AG08395 (cell line): ENCODE measurements at places on chromosomes 6 and 20.

GRCh38 chr6:38510205-38510604 lies 129.5 kb downstream of the BTBD9 start:
- no peak for DNase-seq

DNA sequence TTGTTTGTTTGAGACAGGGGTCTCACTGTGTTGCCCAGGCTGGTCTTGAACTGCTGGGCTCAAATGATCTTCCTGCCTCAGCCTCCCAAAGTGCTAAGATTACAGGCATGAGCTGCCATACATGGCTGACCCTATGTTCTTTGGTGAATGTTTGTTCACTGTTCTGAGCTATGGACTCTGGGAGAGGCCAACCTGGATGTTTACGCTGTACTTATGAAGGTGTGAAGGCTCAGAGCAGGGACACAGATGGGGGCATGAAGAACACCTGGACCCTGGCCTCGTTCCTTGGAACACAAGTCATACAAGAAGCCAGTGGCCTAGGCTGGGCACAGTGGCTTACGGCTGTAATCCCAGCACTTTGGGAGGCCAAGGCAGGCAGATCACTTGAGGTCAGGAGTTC lies 21.1 kb upstream of the CD24 start:
- DNase-seq, result no peak

DNA sequence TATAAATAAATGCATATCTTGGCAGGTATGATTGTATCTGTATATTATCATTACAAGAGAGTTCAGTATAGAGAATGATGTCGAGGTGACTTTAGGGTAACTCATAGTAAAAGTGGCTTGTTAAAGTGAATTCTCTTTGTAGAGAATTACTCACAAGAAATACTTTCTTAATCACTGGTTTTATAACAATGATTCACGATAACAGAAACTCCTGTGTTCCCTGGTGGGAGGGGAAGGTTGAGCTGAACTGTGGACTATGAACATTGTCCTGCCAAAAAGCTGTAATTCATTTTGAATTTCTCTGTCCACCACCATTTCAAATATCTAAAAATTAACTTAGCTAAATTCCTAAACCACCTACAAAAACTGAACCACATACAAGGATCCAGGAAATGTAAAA lies 7.7 kb downstream of the TPMT start:
- DNase-seq, result peak; percentile 56

DNA sequence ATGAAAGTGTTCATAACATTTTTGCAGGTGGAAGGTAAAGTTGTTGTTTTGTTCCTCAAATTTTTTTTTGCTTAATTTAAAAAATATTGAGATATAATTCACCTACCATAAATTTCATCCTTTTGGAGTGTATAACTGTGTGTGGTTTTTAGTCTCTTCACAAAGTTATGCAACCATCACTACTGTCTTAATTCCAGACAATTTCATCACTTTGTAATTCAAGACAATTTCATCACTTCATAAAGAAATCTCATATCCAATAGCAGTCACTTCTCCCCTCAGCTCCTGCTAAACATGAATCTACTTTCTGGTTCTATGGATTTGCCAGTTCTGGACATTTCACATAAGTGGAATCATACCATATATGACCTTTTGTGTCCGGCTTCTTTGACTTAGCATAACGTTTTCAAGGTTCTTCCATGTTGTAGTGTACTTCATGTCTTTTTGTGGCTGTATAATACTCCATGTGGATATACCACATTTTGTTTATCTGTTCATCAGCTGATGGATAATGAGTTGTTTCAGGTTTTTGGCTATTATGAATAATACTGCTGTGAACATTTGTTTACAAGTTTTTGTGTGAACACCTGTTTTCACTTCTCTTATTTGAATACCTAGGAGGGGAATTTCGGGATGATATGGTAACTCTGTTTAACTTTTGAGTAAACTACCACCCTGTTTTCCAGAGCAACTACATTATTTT lies 18.8 kb downstream of the ZFAND3 start:
- DNase-seq, result peak; percentile 13

GRCh38 chr6:4848382-4849068 lies 72.3 kb downstream of the CDYL start:
- DNase-seq, result no peak

DNA sequence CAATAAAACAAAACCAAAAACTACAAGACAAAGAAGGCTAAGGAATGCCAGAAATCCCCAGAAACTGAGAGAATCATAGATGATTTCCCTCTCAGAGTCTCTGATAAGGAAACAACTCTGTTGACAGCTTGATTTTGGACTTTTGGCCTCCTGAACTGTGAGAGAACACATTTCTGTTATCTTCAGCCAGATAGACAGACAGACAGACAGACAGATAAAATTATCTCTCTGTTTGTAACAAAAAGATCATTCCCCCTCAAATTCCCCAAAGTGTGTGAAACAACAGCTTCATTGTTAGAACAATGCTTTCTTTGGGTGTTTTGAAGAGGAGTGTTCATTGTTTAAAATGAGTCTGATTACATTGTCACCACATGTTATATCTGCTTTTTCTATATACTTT lies 148.2 kb downstream of the BCKDHB start:
- DNase-seq, result no peak

GRCh38 chr6:3230900-3231246 lies 3.4 kb upstream of the TUBB2B start:
- no peak for DNase-seq

GRCh38 chr20:24950128-24950835 lies 1.2 kb downstream of the CST7 start:
- no peak for DNase-seq

GRCh38 chr6:4360920-4361319 lies 225.5 kb upstream of the ECI2 start:
- no peak for DNase-seq

DNA sequence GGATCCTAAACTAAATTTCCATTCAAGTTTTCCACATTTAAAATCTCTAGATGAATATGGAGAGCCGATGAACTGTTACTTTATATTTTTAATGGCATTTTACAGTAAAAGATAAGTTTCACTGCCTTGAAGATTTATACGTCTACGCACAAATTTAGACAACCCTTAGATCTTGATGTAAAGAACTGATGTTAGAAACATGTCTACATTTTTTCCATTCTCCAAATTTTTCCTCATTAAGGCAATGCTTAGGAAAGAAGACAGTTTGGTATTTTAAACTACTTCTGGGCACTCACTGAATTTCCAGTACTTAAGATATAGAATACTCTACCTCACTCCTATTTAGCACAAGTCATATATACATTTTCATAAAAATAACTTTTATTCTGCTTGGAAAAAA lies 45.4 kb downstream of the ME1 start:
- DNase-seq, result no peak
